Activated CD4-positive, alpha-beta T cell treated with anti-CD3 and anti-CD28 coated beads, Interleukin-2, Interleukin-6, amounts not matched to agents 100 ng/mL and 50 ng/mL, durations not matched to agents 16 hours and 8 hours (primary cell): ENCODE measurements at places on chromosomes 1 and 21.

- DNase-seq, result no peak
Observed at GRCh38 chr1:24498589-24498988, 4.0 kb upstream of the RCAN3 start.

DNA sequence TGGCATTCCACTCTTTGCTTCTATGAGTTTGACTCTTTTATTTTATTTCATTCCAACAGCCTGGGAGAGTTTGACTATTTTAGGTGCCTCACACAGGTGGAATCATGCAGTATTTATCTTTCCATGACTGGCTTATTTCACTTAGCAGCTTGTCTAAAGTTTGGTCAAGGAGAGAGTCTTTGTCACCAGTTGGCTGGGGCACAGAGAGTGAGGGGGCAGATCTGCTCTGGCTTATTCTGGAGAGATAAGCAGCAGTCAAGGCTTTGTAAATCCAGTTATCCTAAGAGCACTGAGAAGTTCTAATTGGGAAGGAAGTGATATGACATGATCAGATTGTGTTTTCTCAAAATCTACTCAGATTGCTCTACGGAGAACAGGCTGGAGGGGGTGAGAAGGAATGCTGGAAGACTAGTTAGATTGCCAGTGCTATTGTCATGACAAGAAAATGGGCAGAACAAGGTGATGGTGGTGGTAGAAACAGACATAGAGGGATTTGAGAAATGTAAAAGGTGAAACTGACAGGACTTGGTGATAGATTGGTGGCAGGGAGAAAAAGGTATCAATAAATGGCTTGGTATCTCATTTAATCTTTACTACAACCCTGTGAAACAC, 12.1 kb upstream of the CTTNBP2NL start:
- no peak for DNase-seq

- no peak for DNase-seq
Observed at GRCh38 chr1:68016381-68016780, 34.0 kb downstream of the DIRAS3 start.

GRCh38 chr1:151001602-151002001, 5.1 kb downstream of the MINDY1 start:
- no peak for DNase-seq

DNA sequence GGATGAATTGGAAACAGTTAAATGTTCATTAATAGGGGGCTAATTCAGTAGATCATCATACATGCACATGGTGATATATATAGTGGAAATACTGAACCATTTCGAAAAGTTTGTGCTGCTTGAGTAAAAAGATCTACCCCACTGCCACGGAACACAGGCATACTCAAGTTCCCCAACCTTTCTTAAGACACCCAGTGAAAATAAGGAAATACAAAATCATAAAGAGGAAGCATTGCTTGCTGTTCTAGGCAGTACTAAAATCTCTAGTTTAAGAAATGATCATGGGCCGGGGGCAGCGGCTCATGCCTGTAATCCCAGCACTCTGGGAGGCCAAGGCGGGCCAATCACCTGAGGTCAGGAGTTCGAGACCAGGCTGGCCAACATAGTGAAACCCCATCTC, 37.6 kb upstream of the KIRREL1 start:
- DNase-seq, result no peak

- DNase-seq, result no peak
Observed at GRCh38 chr1:236514703-236515442, 8.9 kb upstream of the LGALS8 start.
